Urinary bladder (tissue), 4 donors: ENCODE measurements at places on chromosomes 3 and 15. TPM values are rescaled to one million over a fixed set of nuclear protein-coding genes. Genes with fewer than 3 reads are reported as not detected.

The ABI3BP gene
- 126 TPM for polyA plus RNA-seq

The TRPM1 gene
- polyA plus RNA-seq: not detected

The ALS2CL gene
- polyA plus RNA-seq: 10.6 TPM

The ITGB5 gene
- polyA plus RNA-seq: 77.2 TPM

The NR2E3 gene
- polyA plus RNA-seq: 0.06 TPM

The CCDC80 gene
- polyA plus RNA-seq: 62.3 TPM

The SERINC4 gene
- 0.61 TPM for polyA plus RNA-seq

The SLC51A gene
- 0.23 TPM for polyA plus RNA-seq

The OCA2 gene
- 0.30 TPM for polyA plus RNA-seq

The CNOT10 gene
- polyA plus RNA-seq: 14.3 TPM

The SENP5 gene
- 11.9 TPM for polyA plus RNA-seq

The LMCD1 gene
- 163 TPM for polyA plus RNA-seq

The DUOX2 gene
- polyA plus RNA-seq: 2.4 TPM

The P2RY12 gene
- 1.5 TPM for polyA plus RNA-seq

The CAMK2N2 gene
- polyA plus RNA-seq: 0.29 TPM

The SAMMSON gene
- 0.75 TPM for polyA plus RNA-seq

The MUC4 gene
- polyA plus RNA-seq: not detected

The GOLGA6B gene
- polyA plus RNA-seq: 0.06 TPM

The PLA1A gene
- 1.2 TPM for polyA plus RNA-seq

The MYL3 gene
- 4.0 TPM for polyA plus RNA-seq

The SLC28A2 gene
- polyA plus RNA-seq: not detected

The CYP1A2 gene
- polyA plus RNA-seq: not detected

The CACNA2D2 gene
- polyA plus RNA-seq: 1.3 TPM

The PDZRN3 gene
- polyA plus RNA-seq: 98.0 TPM

The EOMES gene
- 0.10 TPM for polyA plus RNA-seq

The NTRK3 gene
- 10.6 TPM for polyA plus RNA-seq

The TMEM207 gene
- polyA plus RNA-seq: not detected

The CCDC13 gene
- polyA plus RNA-seq: 1.5 TPM

The PLSCR2 gene
- polyA plus RNA-seq: not detected

The PLSCR4 gene
- polyA plus RNA-seq: 45.2 TPM

The SLC2A2 gene
- polyA plus RNA-seq: 0.09 TPM

The CASR gene
- 0.25 TPM for polyA plus RNA-seq

The LRRC31 gene
- polyA plus RNA-seq: not detected

The ZNF860 gene
- 2.4 TPM for polyA plus RNA-seq

The LAMB2 gene
- 366 TPM for polyA plus RNA-seq

The SLC22A13 gene
- polyA plus RNA-seq: not detected

The NANOGP8 gene
- polyA plus RNA-seq: not detected

The ZBTB20 gene
- 1.5 TPM for polyA plus RNA-seq

The COL6A5 gene
- polyA plus RNA-seq: 5.0 TPM

The GOLGA8T gene
- polyA plus RNA-seq: 0.13 TPM

The ARGFX gene
- not detected for polyA plus RNA-seq

The ATP10A gene
- polyA plus RNA-seq: 5.0 TPM

The CX3CR1 gene
- polyA plus RNA-seq: 0.24 TPM

The POPDC2 gene
- 65.7 TPM for polyA plus RNA-seq

The CAMK1 gene
- polyA plus RNA-seq: 42.2 TPM

The SAXO2 gene
- 0.49 TPM for polyA plus RNA-seq

The ADGRG7 gene
- polyA plus RNA-seq: not detected

The PFKFB4 gene
- polyA plus RNA-seq: 2.4 TPM

The USP50 gene
- polyA plus RNA-seq: not detected

The RAD51 gene
- polyA plus RNA-seq: 0.98 TPM

The TRAK1 gene
- 26.9 TPM for polyA plus RNA-seq

The LDHAL6B gene
- not detected for polyA plus RNA-seq

The RETNLB gene
- not detected for polyA plus RNA-seq

The CHL1 gene
- polyA plus RNA-seq: 10.7 TPM
